Fibroblast of lung (primary cell): ENCODE measurements at places on chromosomes 12 and 14.
A peak's percentile ranks its signal among the peaks of the same experiment; 100 is the strongest.

GRCh38 chr14:39451811-39452210, 19.6 kb upstream of the FBXO33 start:
- H3K27me3 ChIP-seq = peaks cover 3% of the 10 kb centered on the region
- no peaks in the 10 kb centered on the region for H3K4me1 ChIP-seq
- DNase-seq = no peak
- no peak overlapping the region for H3K27ac ChIP-seq
- no peaks in the 10 kb centered on the region for H3K36me3 ChIP-seq

DNA sequence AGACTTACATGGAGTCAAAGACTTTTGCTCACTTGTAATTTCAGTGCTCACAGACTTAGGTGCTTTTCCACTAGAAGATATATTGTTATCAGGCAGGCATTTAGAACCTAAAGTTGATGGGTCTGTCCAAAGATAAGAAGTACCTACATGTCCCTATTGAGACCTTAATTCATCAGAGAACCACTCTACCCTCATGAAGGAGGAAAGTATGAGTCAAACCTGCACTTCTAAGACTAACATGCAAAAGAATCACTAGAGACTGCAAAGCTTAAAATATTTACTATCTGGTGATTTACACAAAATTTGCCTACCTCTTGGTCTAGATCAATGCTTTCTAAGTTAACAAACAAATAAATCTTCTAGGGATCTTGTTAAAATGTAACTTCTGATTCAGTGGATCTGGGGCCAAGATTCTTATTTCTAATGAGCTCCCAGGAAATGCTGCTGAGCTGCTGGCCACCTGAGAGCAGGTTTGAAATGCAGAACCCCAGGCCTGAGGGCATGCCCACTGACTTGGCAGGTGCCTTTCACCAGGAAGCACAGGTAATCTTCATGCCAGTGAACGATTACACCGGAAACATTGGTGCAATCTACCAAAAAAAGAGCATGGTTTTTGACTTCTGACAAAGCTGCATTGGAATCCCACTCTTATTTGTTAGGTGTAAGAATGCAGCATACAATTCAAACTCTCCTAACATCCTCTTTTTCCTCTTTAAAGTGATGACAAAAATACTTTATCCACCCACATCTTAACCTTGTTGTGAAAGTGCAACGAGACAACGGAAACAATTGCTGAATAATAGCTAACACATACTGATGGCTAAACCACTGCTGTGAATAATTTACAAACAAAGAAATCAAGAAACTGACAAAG, 214.2 kb downstream of the ADAMTS20 start:
- DNase-seq = peak; percentile 73
- no peak overlapping the region for H3K27ac ChIP-seq
- H3K4me3 ChIP-seq = no peak overlapping the region
- H3K4me1 ChIP-seq = peaks cover 2% of the 10 kb centered on the region

- H3K36me3 ChIP-seq = no peaks in the 10 kb centered on the region
- no peak overlapping the region for H3K27ac ChIP-seq
- H3K4me1 ChIP-seq = no peaks in the 10 kb centered on the region
- DNase-seq = no peak
Observed at GRCh38 chr12:97306147-97306546, 156.5 kb upstream of the RMST start.

DNA sequence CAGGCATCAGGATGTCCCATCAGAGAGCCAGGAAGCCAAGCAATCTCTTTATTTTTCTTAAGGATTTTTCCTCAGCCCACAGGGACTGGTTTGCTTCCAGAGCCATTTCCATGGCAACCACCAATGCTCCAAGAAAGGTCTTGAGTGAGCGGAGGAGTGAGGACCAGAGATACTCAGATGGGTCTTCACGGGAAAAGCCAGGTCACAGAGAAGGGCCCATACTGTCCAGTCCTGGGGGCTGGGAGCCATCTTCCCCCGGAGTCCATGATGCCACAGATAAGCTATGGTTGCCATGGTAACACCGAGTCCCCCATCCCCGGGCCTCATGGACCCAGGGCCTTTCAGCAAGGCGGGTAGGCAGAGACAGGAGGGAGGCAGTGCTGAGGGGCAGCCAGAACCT, 28.6 kb downstream of the CMKLR1 start:
- no peak overlapping the region for H3K4me3 ChIP-seq
- H3K36me3 ChIP-seq = no peaks in the 10 kb centered on the region
- DNase-seq = peak; percentile 35
- H3K4me1 ChIP-seq = peaks cover 6% of the 10 kb centered on the region
- H3K27ac ChIP-seq = no peak overlapping the region
- no peaks in the 10 kb centered on the region for H3K27me3 ChIP-seq

GRCh38 chr12:49225576-49226166, 36.8 kb upstream of the TUBA1A start:
- peaks cover 10% of the 10 kb centered on the region for H3K4me1 ChIP-seq
- no peak overlapping the region for H3K27ac ChIP-seq
- no peak overlapping the region for H3K4me3 ChIP-seq
- H3K27me3 ChIP-seq = no peaks in the 10 kb centered on the region
- DNase-seq = peak; percentile 70

DNA sequence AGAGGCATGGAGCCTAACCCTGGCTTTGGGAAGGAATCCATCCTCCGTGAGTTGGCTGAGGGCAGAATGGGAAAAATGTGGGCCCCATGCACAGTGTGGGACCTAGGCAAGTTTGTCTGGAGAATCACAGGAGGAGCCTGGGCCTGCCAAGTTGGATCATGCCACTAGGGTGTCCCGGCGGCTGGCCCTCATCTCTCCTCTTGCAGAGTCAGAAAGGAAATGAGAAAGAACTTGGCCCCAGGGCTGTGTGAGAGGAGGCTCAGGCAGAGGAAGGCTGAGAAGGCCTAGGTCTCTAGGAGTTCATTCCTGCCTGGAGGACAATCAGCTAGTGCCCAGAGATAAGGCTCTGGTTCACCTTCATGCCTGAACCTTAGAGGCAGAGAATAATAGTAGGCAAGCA, 2.5 kb upstream of the ESRRB start:
- H3K4me1 ChIP-seq = no peaks in the 10 kb centered on the region
- no peak overlapping the region for H3K4me3 ChIP-seq
- no peak overlapping the region for H3K27ac ChIP-seq
- H3K27me3 ChIP-seq = peaks cover 36% of the 10 kb centered on the region
- DNase-seq = no peak
- H3K36me3 ChIP-seq = no peaks in the 10 kb centered on the region

- no peaks in the 10 kb centered on the region for H3K36me3 ChIP-seq
- no peak for DNase-seq
- no peaks in the 10 kb centered on the region for H3K27me3 ChIP-seq
- no peaks in the 10 kb centered on the region for H3K4me1 ChIP-seq
- no peak overlapping the region for H3K4me3 ChIP-seq
Observed at GRCh38 chr12:92070054-92070863, 75.4 kb downstream of the BTG1 start.

- no peaks in the 10 kb centered on the region for H3K4me1 ChIP-seq
- H3K27ac ChIP-seq = peak overlapping the region; percentile 19
- H3K27me3 ChIP-seq = peaks cover 6% of the 10 kb centered on the region
- H3K4me3 ChIP-seq = peak overlapping the region; percentile 94
- DNase-seq = peak; percentile 50
Observed at GRCh38 chr14:53955671-53956426, 776 bp downstream of the BMP4 start.

GRCh38 chr14:42112108-42112507, 505.4 kb downstream of the LRFN5 start:
- H3K27ac ChIP-seq = no peak overlapping the region
- no peaks in the 10 kb centered on the region for H3K27me3 ChIP-seq
- H3K36me3 ChIP-seq = no peaks in the 10 kb centered on the region
- H3K4me3 ChIP-seq = no peak overlapping the region

GRCh38 chr14:75825147-75825592, 156.6 kb downstream of the TGFB3 start:
- no peaks in the 10 kb centered on the region for H3K27me3 ChIP-seq
- H3K4me3 ChIP-seq = no peak overlapping the region

DNA sequence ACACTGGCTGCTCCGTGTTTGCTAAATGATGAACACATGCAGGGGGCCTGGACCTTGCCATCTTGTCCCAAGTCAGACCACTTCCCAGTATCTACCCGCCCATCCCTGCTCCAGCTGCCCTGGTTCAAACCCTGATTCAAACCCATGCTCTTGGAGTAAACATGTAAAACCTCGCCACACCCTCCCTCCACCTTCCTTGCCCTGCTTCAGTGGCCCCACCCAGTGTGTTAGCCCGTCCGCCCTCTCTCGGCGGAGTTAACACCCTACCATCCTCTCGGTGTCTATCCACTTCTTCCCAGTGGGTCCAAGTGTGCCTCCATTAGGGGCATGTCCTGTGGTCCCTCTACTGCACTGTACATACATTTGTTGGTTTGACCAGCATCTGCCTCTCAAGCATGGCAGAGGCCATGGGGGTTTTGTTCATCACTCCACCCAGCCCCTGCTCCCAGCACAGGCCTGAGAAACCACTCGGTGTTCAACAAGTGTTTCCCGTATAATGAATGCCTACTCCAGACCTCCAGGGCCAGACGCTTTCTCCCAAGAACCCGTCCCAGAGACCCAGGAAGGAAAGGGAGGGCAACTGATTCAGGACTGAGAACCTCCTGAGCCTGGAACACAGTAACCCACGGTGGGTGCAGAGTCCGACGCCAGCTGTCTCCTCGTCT, 37.1 kb downstream of the P2RX4 start:
- no peaks in the 10 kb centered on the region for H3K4me1 ChIP-seq
- peaks cover 19% of the 10 kb centered on the region for H3K36me3 ChIP-seq
- no peak for DNase-seq
- no peaks in the 10 kb centered on the region for H3K27me3 ChIP-seq
- H3K27ac ChIP-seq = no peak overlapping the region

GRCh38 chr12:26185532-26186320, 9.6 kb upstream of the SSPN start:
- peak; percentile 15 for DNase-seq
- no peaks in the 10 kb centered on the region for H3K27me3 ChIP-seq
- no peaks in the 10 kb centered on the region for H3K36me3 ChIP-seq
- no peak overlapping the region for H3K4me3 ChIP-seq
- no peak overlapping the region for H3K27ac ChIP-seq

DNA sequence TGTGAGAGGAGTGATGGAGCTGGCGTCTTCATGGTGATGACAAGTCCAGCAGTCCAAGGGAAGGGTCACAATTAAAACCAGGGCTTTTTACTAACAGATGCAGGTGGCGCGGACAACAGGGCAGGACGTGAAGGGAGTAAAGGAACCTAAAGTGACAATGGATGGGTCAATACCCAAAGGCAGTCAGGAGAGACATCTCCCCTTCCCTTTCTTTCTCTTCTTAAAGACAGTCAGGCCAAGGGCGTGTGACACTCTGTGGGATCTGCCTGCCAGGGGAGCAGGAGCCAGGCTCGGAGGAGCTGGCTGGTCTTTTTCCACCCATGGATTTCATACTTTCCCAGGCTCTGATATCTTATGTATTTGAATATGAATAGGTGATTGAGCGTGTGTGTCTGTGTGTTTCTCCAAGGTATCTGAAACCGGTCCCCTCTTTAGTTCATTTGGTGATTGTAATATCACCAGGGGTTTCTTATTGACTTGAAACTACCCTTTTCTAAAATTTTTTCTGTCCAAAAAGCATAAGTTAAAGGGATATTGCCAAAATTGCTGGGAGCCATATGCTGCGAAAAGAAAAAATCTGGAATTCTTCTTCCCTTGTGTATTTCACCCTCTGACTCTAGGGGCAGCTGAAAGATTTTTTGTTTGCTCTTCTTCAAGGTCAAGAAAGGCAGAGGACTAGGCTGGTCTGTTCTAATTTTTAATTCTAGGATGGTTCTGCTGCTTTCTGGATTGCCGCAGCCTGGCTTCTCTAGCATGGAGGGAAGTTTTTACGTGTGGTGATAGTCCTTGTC, 61.8 kb downstream of the FBXL14 start:
- peaks cover 18% of the 10 kb centered on the region for H3K4me1 ChIP-seq
- H3K4me3 ChIP-seq = peak overlapping the region; percentile 76
- no peaks in the 10 kb centered on the region for H3K27me3 ChIP-seq
- DNase-seq = no peak
- H3K27ac ChIP-seq = no peak overlapping the region

- no peaks in the 10 kb centered on the region for H3K4me1 ChIP-seq
- DNase-seq = no peak
- no peaks in the 10 kb centered on the region for H3K36me3 ChIP-seq
- no peaks in the 10 kb centered on the region for H3K27me3 ChIP-seq
Observed at GRCh38 chr14:99199846-99200653, 71.9 kb downstream of the BCL11B start.

GRCh38 chr12:67909091-67909531, 80.1 kb upstream of the IFNG-AS1 start:
- peaks cover 8% of the 10 kb centered on the region for H3K4me1 ChIP-seq
- no peak overlapping the region for H3K27ac ChIP-seq
- no peaks in the 10 kb centered on the region for H3K36me3 ChIP-seq
- no peak overlapping the region for H3K4me3 ChIP-seq
- DNase-seq = peak; percentile 94

DNA sequence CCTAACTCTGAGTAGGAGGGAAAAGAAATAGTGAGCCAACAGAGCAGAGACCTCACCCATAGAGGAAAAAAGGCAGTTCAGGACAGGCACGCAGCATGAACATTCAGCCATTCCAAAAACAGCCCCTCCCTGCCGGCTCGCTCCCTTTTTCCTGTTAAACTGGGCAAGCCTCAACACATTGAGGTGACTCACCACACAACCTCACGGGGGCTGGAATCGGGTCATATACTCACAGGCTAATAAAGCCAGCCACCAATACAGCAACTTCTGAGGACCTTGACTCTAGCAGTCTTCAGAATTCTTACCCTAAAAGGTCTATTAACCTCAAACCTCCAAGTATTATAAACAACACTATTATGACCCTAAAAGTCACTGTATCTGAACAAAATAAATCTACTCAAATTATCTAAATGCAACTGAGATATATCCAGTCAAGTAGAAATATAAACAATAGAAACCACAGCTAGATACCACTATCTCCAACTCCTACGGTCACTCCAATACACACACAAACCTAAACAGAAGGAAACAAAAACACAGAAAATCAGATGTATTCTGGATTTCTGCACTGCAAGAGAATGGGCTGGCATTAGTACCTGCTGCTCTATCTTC, 6.3 kb downstream of the YBX3 start:
- peak; percentile 95 for DNase-seq
- H3K4me1 ChIP-seq = peaks cover 7% of the 10 kb centered on the region
- no peaks in the 10 kb centered on the region for H3K27me3 ChIP-seq

DNA sequence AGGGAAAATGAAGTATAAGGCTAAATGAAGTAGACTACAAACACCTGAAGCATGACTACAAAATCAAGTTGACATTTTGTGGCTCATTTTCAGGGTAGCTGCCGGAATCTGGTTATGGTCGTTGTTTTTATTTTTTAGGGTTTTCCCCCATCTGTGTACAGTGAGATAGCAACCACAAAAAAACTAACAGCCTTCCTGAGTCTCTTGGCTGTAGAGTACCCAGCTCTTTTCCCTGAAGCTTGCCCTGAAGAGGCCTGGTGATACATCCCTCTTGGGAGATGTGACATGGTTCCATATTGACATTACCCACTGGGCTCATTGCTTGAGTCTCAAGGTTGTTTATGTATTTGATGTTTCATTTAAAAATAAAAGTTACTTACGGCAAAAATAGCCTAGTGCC, 424.0 kb downstream of the ZFP36L1 start:
- no peak for DNase-seq
- peaks cover 6% of the 10 kb centered on the region for H3K4me1 ChIP-seq

GRCh38 chr12:127381043-127381668, 885.8 kb upstream of the TMEM132C start:
- H3K4me3 ChIP-seq = peak overlapping the region; percentile 42
- H3K4me1 ChIP-seq = no peaks in the 10 kb centered on the region
- no peak overlapping the region for H3K27ac ChIP-seq
- no peaks in the 10 kb centered on the region for H3K36me3 ChIP-seq
- H3K27me3 ChIP-seq = no peaks in the 10 kb centered on the region
- DNase-seq = peak; percentile 34

GRCh38 chr14:34837801-34838322, 37.3 kb downstream of the BAZ1A start:
- H3K4me1 ChIP-seq = peaks cover 3% of the 10 kb centered on the region
- H3K36me3 ChIP-seq = no peaks in the 10 kb centered on the region
- no peak overlapping the region for H3K27ac ChIP-seq
- H3K27me3 ChIP-seq = no peaks in the 10 kb centered on the region
- H3K4me3 ChIP-seq = no peak overlapping the region
